GM13976 (cell line): ENCODE measurements at places on chromosomes 2 and 18.

- no peak for DNase-seq
Observed at GRCh38 chr2:71814885-71815284, 332.8 kb downstream of the CYP26B1 start.

DNA sequence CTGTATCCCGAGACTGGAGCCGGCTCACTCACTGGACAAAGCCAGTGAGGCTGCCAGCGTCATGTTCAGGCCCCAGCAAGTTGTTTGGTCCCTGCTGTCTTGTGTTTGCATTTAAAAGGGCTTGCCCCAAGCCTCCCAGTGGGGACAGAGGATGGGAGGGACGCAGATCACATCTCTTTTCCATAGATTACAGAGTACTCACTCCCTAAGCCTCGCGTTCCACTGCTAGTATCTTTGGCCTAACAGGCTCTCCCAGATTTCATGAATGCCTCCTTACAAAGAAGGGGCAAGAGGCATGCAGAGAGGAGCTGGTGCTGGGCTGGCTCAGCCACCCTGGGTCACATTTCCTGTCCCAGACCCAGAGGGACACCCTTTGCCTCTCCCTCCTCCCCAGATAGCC lies 59.1 kb downstream of the CMPK2 start:
- no peak for DNase-seq

DNA sequence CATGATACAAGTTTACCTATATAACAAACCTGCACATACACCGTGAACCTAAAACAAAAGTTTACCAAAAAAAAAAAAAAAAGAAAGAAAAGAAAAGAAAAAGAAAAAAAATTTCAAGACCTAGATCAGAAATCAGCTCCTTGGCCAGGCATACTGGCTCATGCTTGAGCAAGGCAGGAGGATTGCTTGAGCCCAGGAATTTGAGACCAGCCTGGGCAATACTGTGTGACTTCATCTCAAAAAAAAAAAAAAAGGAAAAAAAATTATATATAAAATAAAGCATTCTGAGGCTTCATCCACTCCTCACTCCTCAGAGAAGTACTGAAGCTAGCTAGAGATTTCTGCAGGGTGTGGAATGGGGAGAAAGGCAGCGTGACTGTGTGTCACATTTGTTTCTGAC lies 11.8 kb upstream of the PROC start:
- DNase-seq = no peak

DNA sequence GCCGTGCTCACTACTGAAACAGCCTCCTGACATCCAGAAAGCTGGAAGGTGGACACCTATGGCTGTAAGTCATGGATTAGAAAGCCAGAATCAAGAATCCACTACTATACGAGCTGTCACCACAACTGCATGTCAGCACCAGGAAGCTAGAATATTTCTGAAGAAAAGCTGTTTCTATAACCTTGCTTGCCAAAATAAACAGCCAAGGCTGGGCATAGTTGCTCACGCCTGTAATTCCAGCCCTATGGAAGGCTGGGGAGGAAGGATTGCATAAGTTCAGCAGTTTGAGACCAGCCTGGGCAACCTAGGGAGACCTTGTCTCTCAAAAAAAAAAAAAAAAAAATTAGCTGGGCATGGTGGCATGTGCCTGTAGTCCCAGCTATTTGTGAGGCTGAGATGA lies 96.3 kb upstream of the GAREM1 start:
- no peak for DNase-seq

- no peak for DNase-seq
Observed at GRCh38 chr18:48640566-48641270, 101.9 kb downstream of the CTIF start.

DNA sequence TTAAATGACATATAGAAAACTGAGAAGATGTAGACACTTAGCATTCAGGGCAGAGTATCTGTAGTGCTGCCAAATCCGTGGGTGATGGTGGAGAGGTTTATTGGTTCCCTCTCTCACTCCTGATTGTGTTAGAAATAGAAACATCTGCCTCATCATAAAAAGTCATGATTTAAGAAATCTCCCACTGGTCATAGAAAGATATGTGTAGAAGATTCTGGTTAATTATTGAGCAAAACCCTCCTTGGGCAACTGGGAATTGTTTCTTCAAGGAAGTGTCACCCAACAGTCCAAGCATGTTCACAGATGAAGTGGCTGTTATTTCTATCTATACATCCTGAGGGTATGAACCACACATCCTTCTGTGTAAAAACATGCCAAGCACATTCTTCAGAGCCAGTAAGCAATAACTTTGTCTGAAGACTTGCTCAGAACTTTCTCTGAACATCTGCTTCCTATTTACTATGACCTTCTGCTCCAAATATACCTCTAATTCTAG lies 33.6 kb upstream of the CHRNA1 start:
- no peak for DNase-seq

- no peak for DNase-seq
Observed at GRCh38 chr18:7512348-7512747, 54.8 kb upstream of the PTPRM start.

DNA sequence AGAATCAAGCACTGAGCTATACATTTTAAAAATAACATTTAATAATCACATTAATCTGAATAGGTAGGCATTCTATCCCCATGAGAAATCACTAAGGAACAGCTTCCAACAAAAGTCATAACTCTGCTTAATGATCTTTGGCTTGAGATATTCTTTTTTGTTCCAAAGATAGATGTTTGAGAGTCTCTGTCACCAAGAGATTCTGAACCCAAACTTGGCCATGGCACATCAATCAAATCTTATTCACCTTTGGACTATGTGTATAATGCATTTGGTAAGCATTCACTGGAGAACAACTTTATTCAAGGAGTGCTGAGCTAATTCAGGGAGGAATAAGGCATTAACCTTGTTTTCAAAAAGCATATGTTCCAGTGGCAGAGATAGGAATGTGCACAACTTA lies 743.3 kb downstream of the SLC4A3 start:
- no peak for DNase-seq

GRCh38 chr2:42128721-42129486 lies 40.2 kb upstream of the EML4 start:
- no peak for DNase-seq

GRCh38 chr2:74602586-74603281 lies 45.4 kb downstream of the M1AP start:
- no peak for DNase-seq

- no peak for DNase-seq
Observed at GRCh38 chr2:64284751-64285150, 140.5 kb upstream of the PELI1 start.

GRCh38 chr2:27822049-27822448 lies 50.5 kb downstream of the MRPL33 start:
- DNase-seq = no peak

DNA sequence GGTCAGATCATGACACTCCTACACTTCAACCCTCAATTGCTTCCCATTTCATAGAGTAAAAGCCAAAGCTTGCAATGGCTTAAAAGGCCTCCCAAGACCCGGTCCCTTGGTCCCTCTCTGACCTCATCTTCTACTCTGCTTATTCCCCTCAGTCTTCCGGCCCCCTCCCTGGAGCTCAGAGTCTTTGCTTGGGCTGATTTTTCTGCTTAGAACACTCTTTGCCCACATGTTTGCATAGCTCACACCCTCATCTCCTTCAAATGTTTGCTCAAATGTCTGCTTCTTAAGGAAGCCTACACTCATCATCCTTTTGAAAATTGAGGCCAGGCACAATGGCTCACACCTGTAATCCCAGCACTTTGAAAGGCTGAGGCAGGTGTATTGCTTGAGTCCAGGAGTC lies 65.6 kb upstream of the CAPN13 start:
- DNase-seq = no peak

DNA sequence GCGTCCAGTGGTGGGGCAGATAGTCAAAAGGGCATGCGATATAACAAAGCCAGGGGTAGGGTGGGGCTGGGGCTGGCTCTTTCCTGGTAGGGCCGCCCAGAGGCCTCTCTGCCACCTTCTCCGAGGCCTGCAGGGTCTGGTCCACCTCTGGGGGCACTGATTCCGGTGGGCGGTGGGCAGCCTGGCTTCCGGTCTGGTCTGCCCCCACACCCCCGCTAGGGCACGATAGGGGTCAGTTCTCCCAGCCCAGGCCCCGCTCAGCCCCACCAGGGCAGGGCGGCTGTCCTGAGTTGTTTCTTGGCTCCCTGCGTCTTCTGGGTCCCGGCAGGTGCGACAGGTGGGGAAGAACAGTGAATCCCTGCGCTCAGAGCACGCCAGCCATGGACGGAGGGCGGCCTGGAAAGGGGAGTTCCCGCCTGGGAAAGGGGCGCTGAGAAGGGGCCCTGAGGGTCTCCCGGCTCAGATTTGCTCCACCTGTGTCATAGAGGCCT lies 707 bp upstream of the ERFE start:
- DNase-seq = no peak
